SW480 (cell line): ENCODE measurements at places on chromosomes 3 and 15.

DNA sequence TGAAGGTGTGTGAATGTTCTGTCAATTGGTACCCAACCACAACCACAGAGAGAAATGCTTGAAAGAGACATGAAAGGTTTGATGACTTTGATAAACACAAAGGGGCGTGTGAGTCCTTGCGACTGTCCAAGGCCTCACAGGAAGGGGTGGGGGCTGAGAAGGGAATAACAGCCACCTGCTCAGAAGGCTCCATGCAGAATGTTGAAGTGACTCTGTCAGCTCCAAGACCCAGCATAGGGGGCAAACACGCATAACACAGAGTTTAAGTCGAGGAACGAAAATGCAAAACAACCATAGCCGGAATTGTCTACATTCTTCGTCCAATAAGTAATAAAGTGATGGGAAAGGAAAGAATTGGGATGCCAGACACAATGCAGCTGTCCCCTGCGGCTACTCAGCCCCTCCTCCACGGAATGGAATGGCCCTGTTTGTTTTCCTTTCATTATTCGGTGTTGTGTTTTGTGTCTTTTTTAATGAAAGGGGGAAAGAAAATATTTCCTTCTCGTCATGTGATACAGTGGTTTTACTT lies 19.9 kb downstream of the TMEM212 start:
- peak; percentile 78 for DNase-seq

- no peak for DNase-seq
Measured at GRCh38 chr15:77983708-77984445, 93.6 kb downstream of the TBC1D2B start.

GRCh38 chr15:69742361-69742760 lies 289.7 kb downstream of the RPLP1 start:
- DNase-seq = no peak

- DNase-seq = no peak
Measured at GRCh38 chr15:43249236-43249635, 17.5 kb downstream of the TGM5 start.

DNA sequence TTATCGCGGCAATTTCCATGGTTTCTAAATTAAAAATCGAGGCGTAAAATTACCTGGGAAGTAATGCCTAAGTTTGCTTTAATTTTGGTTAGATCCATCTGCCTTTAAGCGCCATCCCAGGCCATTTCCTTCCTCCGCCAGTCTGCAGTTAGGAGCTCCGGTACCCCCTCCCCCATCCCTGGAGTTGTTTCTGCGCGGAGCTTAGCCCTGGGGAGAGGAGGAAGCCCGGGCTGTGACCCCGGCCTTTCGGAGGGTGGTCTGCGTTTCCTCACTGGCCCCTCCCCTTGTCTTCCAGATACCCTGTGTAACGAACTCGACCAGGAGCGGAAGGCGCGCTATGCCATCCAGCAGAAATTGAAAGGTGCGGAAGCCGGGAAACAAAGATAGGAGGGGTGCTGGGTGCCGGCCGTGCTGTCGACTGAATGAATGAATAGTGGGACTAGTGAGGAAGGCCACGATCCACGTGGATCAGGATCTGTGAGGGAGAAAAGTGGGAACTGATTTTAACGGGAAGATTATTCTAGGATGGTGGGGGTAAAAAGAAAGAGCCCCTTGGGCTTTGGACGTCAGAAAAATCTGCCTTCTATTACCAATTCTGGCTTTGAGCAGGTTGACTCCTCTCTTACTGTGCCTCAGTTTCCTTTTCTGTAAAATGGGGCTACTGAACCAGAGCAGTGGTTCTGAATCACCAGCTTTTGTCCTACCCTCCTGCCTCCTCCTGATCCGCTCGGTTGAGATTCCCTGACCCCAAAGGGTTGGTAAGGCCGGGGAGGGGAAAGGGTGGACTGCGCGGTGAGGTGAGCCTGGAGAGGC lies 6.7 kb downstream of the RNU6-1 start:
- no peak for DNase-seq

GRCh38 chr3:158742871-158743663 lies 10.8 kb upstream of the RARRES1 start:
- no peak for DNase-seq
